ENCODE measurements at places on chromosomes 7 and 10.
A peak's percentile ranks its signal among the peaks of the same experiment; 100 is the strongest.

DNA sequence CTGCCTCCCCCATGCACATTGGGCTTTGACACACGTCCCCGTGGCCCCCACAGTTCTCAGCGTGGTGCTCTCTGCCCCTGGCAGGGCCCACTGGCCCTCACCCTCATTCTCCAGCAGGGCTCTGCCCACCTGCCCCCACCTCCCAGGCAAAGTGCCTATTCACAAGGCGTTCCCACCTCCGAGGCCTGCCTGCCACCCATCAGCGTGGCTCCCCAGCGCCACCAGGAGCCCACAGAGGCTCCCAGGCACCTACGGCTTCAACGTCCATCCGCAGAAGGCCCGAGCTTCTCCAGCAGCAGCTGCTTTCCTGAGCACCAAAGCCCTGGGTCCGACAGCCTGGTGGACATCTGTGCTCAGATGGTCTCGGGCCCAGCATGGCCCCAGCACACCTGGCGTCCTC is 211.8 kb upstream of the PPP2R2D start:
- DNase-seq = no peak

- no peak for DNase-seq
These were observed 3.6 kb downstream of the ADARB2 start for GRCh38 chr10:1733720-1734119.

DNA sequence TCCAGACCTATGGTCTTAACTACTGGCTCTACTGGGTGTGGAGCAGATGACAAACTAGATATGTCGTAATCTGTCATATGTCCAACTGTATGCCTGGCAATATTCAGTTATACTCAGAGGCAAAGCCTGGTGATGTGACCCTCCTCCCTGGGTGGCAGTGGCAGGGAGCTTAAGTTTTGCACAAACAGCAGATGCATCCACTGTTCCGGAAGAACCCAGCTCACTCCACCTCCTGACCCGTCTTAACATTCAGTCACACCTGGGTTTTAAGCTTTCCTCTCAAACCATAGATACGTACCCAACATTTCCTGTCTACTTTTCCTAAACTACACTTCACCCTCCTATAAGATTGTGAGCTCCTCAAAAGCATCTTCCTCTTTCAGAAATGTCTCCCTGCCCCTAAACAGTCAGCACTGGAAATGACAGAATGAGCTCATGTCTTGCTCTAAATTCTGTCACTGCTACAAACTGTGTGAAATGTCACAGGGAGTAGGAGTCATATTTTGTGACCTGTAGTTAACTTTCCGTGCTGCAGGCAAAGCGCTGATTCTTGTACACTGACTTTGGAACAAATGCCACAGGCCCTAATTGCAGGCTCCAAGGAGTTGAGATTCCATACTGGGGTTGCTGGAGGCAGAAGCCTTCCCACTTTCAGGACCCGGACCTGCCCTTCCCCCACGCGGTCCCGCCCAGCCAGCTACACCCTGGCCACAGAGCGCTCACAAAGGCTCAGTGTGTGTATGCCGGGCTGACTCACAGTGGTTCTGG is 23.9 kb downstream of the SCD start:
- peak; percentile 84 for DNase-seq

DNA sequence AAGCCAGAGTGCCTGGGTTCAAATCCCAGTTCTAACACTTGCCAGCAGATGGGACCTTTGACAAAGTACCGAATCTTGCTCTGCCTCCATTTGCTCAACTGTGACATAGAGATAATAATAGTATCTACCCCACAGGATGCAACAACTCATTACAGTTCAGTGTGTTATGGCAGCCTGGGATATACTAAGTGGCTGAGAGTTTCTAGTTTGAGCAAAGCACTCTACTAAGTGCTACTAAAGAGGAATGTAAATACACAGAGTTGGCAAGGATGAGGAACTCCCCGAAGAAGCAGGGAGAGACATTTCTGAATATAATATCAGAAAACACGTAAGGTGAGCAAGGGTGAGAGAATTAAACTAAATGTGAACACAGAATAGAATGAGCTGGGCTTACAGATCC is 243.2 kb downstream of the ARHGAP21 start:
- DNase-seq = no peak

DNA sequence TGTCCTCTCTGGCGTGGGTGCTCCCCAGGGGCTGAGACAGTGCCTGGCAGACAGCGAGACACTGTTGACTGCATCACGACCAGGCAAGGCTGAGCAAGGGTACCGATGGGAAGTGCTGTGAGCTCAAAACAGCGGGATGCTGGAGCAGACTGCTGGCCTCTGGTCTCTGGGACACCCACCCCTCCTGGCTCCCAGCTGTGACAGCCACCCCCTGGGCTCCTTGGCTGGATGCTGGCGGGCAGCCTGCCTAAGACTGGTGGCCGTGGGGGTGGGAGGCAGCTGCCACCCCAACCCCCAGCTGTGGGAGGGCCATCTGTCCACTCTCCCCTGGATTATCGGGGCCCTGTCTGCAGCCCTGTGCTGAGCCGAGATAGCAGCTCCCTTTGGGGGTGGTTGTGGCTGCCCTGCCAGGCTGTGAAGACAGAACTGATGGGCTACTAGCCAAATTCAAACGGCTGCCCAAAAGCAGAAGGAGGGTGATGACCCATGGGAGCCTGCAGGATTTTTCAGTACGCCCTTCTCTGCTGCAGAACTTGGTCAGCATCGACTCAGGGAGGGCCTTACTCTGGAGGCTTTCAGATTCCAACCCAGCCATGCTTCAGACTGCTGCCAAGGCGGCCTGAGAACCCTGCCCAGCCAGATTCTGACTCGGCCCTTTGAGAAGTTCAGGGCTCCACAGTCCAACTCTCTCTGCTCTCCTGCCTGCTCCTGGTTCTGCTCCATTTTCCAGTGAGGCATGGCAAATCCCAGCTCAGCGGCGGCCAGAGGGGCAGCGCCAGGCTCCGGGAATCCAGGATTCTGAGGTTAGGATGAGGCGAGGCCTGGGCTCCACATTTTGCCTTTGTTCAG is 125.3 kb downstream of the NEURL1 start:
- DNase-seq = no peak

GRCh38 chr7:70698219-70698832 is 433.6 kb upstream of the GALNT17 start:
- DNase-seq = no peak

DNA sequence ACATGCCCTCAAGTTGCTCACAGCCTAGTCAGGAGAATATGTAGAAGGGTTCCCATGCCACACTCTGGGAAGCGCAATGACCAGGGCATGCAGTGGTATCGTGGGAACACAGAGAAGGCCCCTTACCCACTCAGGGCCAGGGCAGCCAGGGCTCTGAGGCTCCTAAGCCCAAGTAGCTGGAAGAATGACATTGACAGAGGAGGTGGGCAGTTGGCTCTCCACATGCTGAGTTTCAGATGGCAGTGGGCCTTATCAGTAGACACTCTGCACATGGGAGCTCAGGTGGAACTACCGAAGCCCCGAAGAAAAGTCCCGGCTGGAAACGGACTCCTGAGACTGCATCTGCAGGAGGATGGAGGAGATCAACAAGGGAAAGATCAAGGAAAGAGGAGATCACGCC is 15.7 kb upstream of the SVOPL start:
- DNase-seq = no peak

DNA sequence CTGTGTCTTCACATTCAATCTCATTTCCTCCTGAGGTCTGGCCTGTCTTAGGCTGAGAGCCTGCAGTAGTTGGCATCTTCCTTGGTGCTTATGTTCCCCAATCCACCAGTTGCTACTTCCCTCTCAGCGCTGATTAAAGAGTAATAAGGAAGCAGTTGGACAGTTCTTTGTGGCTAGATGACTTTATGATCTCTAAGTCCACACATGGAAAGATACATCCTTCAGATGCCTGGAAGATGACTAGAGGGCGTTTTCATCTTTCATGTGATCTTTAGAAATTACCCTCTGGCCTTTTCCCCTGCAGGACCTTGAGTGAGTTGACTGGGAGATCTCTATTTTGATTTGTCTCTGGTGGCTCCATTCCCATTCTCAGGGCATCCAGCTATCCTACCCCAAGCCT is 204.5 kb downstream of the GRM3 start:
- no peak for DNase-seq

GRCh38 chr7:35854311-35854710 is 53.5 kb downstream of the SEPTIN7 start:
- no peak for DNase-seq

- no peak for DNase-seq
These were observed 17.0 kb downstream of the ATE1 start for GRCh38 chr10:121910673-121911420.

- DNase-seq = no peak
These were observed 16.1 kb downstream of the CALML3 start for GRCh38 chr10:5540891-5541290.

DNA sequence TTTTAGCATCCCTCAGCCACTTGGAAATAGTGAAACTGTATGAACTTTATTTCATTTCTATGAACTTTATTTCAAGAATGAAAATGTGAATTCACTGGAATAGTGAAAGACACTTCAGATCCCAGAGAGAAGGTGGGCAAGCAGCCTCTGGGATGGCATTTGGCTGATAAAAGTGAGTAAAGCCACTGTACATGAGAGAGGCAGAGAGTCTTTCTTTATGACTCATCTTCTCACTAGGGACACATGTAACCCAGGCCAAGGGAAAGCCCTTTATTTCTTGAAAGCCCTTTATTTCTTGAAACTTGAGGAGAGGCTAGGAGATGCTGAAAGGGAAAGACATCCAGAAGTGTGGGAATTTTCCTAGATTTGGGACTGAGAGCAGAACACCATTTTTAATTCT is 148.9 kb upstream of the SMIM30 start:
- DNase-seq = no peak

DNA sequence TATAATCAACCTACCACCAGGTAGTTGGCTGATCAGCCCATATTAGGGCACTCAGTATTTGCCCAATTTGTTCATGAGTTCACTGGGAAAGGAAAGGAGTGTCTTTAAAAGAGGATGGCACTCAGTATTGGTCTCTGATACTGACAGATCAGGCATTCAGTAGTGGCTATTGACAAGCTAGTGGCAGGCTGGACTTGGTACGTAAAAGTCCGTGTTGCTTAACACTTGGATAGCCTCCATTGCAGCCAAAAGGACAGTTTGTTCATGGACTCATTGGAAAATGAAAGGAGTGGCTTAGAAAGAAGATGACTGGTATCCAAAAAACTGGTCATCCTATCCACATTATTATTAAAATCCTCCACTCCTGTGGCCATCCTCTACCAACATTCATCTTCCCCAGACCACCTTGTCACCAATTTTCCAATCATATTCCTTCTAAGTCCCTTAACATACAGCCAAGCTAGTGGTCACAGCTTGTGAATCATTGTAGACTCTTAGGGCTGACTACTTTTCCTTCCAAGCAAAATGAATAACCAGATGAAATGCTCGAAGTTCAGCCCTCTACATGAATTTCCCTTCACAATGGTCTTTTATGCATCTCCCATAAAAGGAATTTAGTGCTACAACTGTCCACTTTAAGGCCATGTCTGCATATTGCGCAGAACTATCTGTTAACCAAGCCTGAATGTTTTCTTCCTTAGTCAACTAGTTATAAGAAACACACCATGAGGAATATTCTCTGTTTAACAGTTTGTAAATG is 78.6 kb upstream of the MAGI2 start:
- DNase-seq = no peak

DNA sequence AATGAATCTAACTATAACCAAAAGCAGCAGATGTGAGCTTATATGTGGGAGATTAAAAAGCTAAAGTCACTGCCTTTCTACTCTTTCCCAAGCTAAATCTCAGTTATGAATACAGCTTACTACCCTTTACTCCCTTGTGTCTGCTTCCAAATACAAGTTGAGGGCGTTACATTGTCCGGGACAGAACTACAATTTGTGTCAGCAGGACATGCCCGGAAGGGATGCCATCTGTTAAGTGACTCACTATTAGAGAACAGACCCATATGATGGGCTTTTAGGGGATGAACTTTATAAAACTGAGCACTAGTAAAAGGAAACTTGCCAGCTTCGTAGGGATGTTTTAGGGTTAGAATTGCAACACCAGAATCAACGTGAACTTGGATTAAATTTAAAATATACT is 299.7 kb upstream of the CSTF2T start:
- no peak for DNase-seq

DNA sequence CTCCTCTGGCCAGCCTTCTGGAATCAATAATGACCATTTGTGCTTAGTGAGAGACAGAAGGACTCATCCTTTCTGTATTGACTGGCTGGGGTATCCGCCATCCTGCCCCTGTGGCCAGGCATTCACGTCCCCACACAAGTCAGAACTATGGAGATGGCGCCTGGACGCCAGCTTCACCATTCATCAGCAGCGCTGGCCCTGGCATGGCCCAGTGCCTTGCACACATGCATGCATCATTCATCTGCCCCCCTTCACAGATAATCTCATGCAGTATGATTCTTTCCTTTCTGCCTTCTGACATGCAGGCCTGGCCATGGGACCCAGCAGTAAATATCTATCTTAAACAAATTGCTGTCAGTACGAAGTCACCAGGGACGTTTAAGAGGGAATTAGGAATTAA is 114.8 kb upstream of the MKI67 start:
- no peak for DNase-seq

- no peak for DNase-seq
These were observed 90.5 kb upstream of the PHYHIPL start for GRCh38 chr10:59085711-59086502.

DNA sequence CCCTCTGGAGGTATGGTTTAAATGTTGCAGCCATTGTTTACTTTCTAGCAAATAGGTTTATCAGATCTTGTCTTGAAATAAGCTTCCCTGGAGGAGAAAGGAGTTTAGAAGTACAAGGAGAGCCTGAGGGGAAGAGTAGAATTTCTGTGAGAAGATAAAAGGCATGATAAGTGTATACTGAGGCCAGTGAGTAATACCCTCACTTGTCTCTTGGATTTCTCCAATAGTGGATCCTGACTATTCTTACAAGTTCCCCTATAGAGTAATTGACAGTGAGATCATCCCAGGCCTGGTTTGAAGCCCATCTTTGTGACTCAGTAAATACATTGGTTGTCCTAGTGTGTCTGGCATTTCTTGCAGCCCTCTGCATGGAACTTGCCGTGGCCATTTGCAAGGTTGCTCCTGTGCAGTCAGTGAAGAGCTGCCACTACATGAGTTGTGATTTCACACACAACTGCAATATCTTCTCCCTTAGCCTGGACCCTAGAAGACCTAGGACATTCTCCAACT is 41.6 kb downstream of the CHN2 start:
- DNase-seq = no peak

DNA sequence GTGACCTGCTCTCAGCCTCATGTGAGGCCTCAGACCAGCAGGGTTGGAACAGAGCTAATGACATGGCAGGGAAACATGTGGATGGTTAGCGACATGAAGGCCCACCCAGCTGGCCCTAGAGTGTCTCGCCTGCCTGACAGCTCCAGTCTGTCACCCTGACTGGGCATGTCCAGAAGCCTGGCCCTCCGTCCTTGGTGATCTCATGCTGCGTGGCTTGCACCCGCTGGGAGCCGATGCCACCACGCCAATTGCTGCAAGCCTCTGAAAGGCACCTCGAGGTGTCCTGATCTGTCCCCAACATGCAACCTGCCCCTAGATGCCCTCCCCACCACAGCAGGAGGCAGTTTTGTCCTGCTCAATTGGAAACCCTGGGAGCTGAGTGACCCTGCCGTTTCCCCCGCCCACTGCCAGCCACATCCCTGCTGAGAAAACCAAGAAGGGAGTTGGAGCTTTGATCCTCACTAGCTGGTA is 27.8 kb upstream of the RET start:
- DNase-seq = no peak
